Muscle of leg (tissue), 16 donors: ENCODE measurements at places on chromosomes 11 and 22. TPM values are rescaled to one million over a fixed set of nuclear protein-coding genes. Genes with fewer than 3 reads are reported as not detected.
A peak's percentile ranks its signal among the peaks of the same experiment; 100 is the strongest.

Gene KRTAP5-2
- total RNA-seq, result not detected

GRCh38 chr11:12272821-12273617, 104.4 kb upstream of the PARVA start:
- peaks cover 24% of the 10 kb centered on the region for H3K4me1 ChIP-seq
- no peaks in the 10 kb centered on the region for H3K36me3 ChIP-seq
- no peak for DNase-seq
- H3K27me3 ChIP-seq, result peaks cover 2% of the 10 kb centered on the region
- H3K4me3 ChIP-seq, result no peak overlapping the region

DNA sequence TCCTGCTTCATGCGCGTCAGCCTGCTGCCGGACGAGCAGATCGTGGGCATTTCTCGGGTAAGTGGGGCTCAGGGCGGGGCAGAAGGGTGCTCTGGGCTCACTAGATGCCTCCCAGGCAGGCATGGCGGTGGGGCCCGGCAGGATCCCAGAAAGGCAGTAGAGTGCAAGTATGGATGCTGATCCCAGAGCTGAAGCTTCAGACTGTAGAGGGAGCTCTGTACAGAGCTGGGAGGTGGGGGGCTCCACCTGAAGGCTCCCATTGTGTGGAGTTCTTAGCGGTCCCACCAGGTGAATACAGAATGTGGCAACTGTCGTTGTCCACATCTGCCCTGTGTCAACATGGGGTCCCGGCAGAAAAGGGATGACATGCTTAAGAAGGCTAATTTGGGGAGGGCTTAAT, 16.5 kb upstream of the RHOD start:
- H3K4me1 ChIP-seq, result no peaks in the 10 kb centered on the region
- no peaks in the 10 kb centered on the region for H3K27me3 ChIP-seq
- no peak overlapping the region for H3K4me3 ChIP-seq
- no peak for DNase-seq
- no peaks in the 10 kb centered on the region for H3K36me3 ChIP-seq
- H3K27ac ChIP-seq, result no peak overlapping the region

GRCh38 chr11:91066456-91067047, 843.7 kb upstream of the CHORDC1 start:
- H3K4me1 ChIP-seq, result no peaks in the 10 kb centered on the region
- peak; percentile 34 for DNase-seq
- no peaks in the 10 kb centered on the region for H3K27me3 ChIP-seq

GRCh38 chr22:27133681-27134314, 476.4 kb downstream of the MIAT start:
- H3K4me3 ChIP-seq, result no peak overlapping the region
- DNase-seq, result peak; percentile 64
- no peak overlapping the region for H3K27ac ChIP-seq
- H3K4me1 ChIP-seq, result peaks cover 41% of the 10 kb centered on the region
- no peaks in the 10 kb centered on the region for H3K36me3 ChIP-seq
- H3K27me3 ChIP-seq, result peaks cover 19% of the 10 kb centered on the region
